Fibroblast of upper back skin (primary cell): ENCODE measurements at places on chromosomes 7 and 10.

- DNase-seq = no peak
Measured at GRCh38 chr10:92413011-92413410, 122.0 kb downstream of the MARCHF5 start.

DNA sequence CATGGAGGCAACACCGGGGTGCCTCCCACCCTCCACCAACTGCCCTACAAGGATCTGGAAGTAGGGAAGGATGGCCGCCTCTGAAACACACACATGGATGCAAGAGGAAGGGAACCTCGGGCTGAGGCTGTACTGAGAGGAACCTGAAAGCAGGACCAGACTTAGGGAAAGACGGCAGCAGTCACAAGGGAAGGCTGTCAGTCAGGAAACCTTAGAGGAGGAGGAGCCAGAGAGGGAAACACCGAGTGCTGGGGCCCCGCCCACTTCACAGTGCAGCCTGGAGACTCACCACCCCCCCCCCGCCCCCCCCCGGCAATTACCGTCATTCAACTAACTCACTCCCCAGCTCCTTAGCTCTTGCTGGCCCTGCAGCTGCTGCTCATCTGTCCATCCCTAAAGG, 2.5 kb downstream of the CYREN start:
- no peak for DNase-seq

- DNase-seq = peak; percentile 14
Measured at GRCh38 chr7:81503336-81503735, 266.5 kb downstream of the HGF start.

DNA sequence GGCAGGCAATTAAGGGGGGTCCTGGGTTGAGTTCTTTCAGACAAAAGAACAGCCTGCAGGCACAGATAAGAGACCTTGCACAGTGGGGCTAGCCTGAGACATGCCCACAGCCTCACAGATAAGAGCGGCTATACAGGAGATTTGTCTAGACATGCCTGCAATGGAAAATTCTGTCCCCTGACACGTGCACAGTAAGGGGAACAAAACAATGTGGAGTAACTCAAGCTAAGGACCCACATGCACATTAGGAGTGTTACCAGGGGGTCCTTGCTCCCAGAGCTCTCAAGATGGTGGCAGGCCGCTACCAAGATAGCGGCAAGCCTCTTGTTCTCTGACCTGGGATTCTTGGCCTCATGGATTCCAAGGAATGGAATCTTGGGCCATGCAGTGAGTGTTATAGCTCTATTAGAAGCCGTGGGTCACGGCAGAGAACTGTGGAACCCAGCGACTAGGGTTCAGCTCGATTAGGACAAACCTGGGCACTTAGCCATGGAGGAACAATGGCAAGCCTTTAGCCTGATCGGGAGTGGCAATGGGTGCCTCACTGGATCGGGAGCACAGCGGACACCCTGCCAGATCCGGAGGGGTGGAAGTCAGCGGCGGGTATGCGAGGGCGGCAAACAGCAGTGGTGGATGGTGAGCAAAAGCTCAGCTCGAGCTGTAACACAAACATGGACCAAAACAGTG, 196.9 kb downstream of the CCSER2 start:
- DNase-seq = no peak

- DNase-seq = peak; percentile 71
Measured at GRCh38 chr7:70259502-70259901, 661.2 kb downstream of the AUTS2 start.

DNA sequence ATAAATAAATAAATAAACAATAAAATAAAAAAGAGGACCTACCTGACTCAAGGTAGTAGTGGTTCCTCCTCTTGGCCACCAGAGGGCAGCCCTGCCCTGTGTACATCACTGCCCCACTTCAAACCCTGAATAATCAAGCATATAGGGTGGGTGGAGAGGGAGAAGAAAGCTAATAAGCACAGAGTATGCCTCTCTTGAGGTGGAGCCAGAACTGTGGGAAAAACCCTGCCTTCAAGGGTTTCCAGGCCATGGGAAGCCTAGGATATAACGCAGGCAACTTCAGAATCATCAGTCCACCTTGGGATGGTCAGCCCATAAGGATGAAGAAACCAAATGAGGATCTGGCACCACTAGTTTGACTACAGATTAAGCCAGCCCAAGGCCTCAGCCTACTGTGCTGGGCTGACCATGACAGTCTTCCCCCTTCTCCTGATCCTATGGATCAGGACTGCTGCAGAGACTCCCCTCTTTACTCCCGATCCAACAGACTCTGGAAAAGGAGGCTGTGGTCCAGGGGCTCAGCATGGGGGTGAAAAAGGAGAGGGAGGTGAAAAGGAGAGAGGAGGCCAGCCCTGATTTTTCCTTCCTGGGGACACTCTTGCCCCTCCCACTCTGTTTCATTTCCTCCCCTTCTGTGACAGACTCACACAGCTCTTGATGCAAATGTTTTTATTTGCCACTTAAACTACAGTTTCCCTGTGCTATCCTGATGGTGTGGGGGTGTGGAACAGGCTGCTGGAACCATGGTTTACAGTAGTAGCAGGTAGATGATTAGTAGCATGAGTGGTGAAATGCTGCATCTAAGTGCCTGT, 10.1 kb downstream of the AVPI1 start:
- peak; percentile 40 for DNase-seq

DNA sequence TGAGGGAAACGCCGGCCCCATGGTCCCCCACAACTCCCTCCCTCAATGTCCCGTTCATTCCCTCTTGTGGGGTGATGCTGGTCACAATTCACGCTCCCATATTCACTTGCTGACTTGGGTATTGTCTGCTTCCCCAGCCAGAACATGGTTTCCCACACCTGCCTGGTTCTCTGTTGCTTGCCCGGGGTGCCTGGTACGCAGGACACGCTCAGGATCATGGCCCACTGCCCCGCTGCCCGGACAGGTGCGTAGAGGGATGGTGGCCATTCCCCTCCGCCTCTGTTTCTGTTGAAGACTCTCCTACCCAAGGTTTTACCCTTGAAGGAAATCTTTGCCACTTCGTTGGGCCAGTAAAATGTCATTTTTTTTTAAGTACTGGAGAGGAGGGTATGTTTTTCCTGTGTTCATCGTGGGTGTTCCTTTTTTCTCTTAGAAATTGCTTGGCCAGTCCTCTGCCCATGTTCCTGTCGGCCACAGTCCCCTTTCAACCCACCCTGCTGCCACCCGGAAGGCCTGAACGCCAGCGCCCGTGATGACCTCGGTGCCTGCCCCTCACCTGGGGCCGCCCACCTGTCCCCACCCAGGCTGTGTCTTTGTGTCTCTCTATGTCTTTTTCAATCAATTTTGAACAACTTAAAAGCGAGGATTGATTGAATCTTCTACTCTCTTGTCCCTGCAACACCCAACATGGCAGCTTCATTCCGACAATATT, 38.2 kb downstream of the FOXL3 start:
- no peak for DNase-seq

- no peak for DNase-seq
Measured at GRCh38 chr10:24382979-24383663, 174.2 kb downstream of the KIAA1217 start.

DNA sequence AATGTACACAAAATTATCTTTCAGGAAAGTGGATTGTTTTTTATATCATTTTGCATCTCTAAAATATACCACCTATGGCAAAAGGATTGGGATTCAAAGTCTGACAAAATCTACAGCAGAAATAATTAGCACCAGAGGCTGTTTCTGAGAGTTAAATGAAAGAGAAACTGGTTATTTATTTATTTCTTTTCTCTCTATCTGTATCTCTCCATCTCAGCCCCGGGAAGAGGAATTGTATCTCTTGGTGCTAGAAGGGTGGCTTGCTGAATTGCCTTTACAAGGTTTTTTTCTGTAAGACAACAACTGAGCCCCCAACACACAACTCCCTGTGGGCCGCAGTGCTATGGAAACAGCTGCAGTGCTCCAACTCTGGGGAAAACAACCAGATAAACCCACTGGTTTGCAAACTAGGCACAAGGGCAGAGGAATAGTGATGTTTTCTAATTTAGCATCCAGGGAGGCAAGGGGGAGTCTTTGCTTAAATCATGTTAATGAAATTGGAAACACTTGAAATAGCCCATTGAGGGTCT, 249.0 kb downstream of the KCNMA1 start:
- no peak for DNase-seq

- DNase-seq = no peak
Measured at GRCh38 chr10:103748020-103748419, 107.4 kb downstream of the SH3PXD2A start.

GRCh38 chr7:29898301-29898700, 91.3 kb downstream of the SCRN1 start:
- DNase-seq = no peak

DNA sequence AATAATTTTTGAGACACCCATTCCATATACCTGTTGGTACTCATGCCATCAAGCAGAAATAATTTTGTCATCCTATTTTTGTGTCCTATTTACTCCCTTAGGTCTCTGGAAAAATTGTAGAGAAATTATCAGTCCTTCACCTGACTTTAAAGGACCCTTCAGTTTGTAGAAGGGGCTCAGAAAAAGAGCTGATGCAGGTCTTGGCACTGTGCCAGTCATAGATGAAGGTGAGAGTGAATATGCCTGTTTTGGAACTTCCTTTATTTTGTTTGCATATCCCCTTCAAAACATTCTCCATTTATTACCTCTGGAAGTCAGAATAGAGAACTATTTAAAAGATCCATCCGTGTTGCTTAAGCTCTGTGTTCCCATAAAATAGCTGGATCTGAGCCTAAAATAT, 321.0 kb upstream of the TPK1 start:
- no peak for DNase-seq

DNA sequence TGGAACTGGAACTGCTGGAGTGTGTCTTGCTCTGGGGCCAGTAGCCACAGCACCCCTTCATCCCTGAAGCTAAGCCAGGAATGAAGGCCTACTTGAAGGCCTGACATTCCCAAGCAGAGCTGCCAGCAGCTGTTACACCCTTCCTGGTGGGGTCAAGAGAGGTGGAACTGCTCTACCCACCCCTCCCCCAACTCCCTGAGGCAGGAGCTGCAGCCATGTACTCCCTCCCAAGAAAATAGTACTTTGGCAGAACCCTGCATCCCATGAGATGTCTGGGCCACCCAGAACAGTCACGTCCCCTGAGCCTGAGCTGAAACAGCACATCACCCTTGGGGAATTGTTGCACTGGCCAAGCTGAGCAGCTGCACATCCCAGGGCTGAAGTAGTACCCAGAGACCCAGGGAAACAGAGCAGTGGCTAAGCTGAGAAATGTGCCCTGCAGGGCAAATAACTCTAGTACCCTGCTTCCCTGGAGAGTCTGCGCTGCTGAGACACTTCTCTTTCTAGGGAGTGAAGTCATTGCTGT, 63.4 kb upstream of the PLA2G12B start:
- DNase-seq = peak; percentile 10

DNA sequence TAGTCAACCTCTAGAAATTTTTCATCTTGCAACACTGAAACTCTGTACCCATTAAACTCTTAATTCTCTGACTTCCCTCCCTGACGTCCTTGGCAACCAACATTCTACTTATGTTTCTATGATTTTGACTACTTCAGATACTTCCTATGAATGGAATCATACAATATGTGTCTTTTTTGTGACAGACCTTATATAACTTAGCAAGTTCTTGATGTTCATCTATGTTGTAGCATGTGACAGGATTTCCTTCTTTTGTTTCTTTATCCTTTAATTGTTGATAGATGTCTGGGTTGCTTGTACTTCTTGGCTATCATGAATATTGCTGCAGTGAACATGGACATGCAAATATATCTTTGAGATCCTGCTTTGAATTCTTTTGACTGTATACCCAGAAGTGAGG, 240.8 kb downstream of the ADK start:
- no peak for DNase-seq

GRCh38 chr7:67637023-67637358, 640.4 kb downstream of the TYW1 start:
- no peak for DNase-seq

DNA sequence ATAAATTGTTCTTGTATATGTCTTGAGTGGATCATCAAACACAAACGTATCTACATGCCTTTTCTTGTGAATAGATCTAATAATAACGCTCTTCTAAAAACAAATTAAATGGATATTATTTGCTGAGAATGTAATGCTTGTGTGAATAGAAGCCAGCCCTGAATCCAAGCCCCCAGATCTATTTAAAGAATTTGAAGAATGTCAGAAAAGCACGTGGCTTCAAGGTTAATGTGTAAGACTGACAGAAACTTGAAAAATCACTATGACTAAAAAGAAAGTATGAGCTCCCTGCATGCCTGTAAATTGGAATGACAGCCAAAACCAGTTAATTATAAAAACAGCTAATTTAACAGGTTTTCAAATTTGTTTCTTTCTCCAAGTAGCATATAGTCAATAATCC, 43.2 kb upstream of the ATRNL1 start:
- peak; percentile 74 for DNase-seq

- DNase-seq = no peak
Measured at GRCh38 chr7:142808461-142808801, 37.7 kb downstream of the PRSS2 start.

- no peak for DNase-seq
Measured at GRCh38 chr7:108367314-108367713, 88.9 kb downstream of the NRCAM start.

- DNase-seq = no peak
Measured at GRCh38 chr10:49593998-49594397, 16.1 kb upstream of the SLC18A3 start.

- peak; percentile 34 for DNase-seq
Measured at GRCh38 chr10:28839600-28840007, 162.3 kb downstream of the BAMBI start.

DNA sequence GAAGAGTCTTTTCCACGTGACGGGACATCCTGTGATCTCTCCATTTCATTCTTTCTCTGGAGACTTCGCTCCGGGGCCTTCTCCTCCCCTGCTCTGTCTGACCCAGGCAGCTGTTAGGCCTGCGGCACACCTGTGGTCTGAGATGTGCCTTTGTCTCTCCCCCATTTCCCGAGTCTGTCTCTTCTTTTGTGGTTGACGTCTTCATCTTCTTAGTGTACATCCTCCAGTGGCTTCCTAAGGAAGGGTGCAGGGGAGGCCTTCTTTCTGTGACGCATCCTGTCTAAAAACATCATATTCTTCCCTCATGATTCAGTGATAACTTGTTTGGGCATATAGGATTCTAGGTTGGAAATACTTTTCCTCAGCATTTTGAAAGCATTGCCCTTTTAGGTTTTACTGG, 17.2 kb upstream of the ATP6V0E2 start:
- no peak for DNase-seq

DNA sequence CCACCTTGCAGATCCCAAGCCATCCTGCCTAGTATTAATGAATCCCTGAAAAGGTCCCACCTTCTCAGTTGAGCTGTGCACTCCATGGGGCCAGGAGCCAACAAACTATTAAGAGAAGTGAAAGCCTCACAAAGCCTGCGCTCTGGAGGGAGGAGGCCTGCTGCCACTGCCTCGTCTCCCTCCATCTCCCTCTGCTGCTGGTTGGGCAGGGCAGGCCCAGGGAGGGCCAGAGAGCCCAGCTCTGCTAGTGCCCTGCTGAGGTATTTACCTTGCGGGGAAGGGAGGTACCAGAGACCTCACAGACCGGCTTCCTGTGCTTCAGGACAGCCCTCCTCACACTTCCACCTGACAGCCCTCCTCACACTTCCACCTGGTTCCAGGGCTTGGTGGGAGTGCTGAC, 171.5 kb downstream of the SH3PXD2A start:
- no peak for DNase-seq

- no peak for DNase-seq
Measured at GRCh38 chr7:158581440-158582088, 6.1 kb downstream of the PTPRN2 start.

GRCh38 chr10:47240173-47240572, 59.8 kb upstream of the GDF10 start:
- DNase-seq = no peak

GRCh38 chr10:16809074-16809718, 8.0 kb downstream of the RSU1 start:
- peak; percentile 30 for DNase-seq

- no peak for DNase-seq
Measured at GRCh38 chr7:122035876-122036275, 108.2 kb downstream of the AASS start.
